ENCODE measurements at places on chromosomes 6 and 20.

GRCh38 chr20:39706184-39706663 is 744.1 kb downstream of the DHX35 start:
- DNase-seq = no peak

- DNase-seq = peak; percentile 45
Measured at GRCh38 chr6:14754751-14755513, 490.9 kb upstream of the JARID2 start.

DNA sequence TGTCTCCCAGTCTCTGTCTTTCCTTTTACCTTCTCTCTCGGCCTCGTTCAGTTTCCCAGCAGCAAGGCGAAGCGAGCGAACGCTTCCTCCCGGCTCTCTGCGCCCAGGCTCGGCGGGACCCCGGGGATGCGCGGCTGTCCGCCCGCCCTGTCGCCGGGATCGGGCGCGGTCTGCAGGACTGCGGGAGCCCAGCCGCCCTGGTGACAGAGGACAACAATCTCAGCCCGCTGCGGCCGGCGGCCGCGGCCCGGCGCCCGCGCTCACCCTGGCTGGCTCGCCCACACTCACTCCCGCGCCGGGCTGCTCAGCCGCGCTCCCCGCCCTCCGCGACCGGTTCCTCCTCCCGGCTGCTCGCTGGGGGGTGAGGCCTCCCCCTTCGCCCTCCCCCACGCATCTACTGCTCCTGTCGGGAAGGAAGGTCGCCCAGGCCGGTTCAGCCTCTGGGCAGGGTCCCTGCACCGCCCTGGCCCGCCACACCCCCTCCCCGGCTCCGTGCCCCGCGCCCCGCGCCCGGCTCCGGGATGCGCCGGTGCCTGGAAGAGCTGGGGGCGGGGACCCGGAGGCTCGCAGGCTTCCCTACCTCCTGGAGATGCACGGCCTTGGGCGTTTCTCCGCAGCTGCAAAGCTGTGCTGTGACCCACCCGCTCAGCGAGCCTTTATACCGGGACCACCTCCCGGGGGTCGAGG is 410 bp downstream of the SYNE1 start:
- DNase-seq = no peak

- DNase-seq = no peak
Measured at GRCh38 chr20:6838181-6838826, 70.8 kb downstream of the BMP2 start.

GRCh38 chr20:4867051-4867450 is 134.3 kb downstream of the SLC23A2 start:
- no peak for DNase-seq

GRCh38 chr6:8993111-8993510 is 557.8 kb upstream of the SLC35B3 start:
- no peak for DNase-seq

GRCh38 chr20:57244221-57244585 is 22.2 kb downstream of the BMP7 start:
- no peak for DNase-seq

DNA sequence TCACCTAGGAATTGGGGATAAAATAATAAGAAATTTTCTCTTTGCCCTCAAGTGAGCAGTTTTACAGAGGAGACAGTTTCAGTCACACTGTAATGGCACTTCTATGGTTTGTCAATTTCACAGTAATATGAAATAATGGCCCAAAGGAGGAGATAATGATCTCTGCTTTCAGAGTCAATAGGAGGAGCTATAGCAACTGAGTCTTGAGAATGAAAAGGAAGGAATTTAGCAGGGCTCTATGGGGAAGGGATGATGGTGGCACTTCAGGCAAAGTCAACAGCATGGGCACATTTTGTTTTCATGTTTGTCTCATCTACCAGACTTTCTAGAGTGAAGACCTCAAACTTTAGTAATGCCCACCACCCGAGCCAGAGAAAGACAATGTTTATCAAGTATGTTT is 138.3 kb upstream of the HMGN3 start:
- DNase-seq = no peak

DNA sequence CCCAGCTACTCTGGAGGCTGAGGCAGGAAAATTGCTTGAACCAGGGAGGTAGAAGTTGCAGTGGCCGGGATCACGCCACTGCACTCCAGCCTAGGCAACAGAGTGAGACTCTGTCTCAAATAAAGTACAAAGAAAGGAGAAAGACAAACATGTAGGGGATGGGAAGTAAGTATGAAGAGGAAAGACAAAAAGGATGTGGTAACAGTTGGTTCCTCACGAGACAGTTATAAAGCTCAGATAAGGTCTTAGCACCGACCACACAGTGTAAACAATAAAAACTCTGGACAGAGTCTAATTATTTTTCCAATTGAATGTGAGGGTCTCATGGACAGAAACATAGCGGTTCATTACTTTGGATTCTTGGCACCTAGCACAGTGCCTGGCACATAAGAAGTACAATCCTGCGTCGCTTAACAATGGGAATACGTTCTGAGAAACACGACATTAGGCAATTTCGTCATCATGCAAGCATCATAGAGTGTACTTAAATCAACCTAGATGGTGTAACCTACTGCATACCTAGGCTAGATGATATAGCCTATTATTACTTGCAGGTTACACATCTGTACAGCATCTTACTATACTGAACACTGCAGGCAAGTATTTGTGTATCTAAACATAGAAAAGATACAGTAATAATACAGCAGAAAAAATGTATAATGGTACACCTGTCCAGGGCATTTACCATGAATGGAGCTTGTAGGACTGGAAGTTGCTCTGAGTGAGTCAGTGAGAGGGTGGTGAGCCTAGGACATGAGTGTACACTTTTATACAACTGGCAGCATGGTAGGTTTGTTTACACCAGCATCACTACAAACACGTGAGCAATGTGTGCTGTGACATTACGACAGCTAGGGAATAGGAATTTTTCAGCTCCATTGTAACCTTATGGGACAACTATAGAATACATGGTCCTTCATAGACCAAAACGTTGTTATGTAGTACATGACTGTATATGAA is 38.2 kb downstream of the MBOAT1 start:
- no peak for DNase-seq

- no peak for DNase-seq
Measured at GRCh38 chr6:116557893-116558292, 4.3 kb downstream of the CALHM4 start.

GRCh38 chr6:165439928-165440554 is 130.6 kb upstream of the C6orf118 start:
- no peak for DNase-seq
